NCI-H1930 (cell line): ENCODE measurements at places on chromosomes 7 and 10.

DNA sequence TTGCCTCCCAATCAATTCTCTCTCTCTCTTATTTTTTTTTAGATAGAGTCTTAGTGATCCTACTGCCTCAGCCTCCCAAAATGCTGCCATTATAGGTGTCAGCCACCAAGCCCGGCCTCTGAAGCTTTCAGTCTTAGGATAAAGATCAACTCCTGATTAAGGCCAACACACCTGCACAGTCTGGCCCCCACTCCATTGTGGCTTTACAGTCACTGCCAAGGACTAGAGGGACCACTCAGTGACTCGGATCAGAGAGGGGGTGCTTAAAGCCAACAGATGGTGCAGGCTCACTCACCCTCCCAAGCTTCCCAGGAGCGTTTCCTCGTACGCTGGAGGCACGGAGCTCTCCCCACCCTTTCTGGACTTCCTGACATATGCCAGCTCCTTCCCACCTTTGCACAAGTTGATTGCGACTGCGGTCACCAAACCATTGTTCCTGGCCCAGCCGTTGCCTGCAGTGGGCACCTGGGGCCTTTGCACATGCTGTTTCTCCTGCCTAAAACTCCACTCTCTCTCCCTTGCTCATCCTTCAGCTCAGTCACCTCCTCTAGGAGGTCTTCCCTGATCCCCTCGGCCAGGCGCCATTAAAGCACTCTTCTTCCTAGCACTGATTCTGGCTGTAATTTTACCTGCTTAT lies 1.7 kb upstream of the CDH23 start:
- DNase-seq = no peak

DNA sequence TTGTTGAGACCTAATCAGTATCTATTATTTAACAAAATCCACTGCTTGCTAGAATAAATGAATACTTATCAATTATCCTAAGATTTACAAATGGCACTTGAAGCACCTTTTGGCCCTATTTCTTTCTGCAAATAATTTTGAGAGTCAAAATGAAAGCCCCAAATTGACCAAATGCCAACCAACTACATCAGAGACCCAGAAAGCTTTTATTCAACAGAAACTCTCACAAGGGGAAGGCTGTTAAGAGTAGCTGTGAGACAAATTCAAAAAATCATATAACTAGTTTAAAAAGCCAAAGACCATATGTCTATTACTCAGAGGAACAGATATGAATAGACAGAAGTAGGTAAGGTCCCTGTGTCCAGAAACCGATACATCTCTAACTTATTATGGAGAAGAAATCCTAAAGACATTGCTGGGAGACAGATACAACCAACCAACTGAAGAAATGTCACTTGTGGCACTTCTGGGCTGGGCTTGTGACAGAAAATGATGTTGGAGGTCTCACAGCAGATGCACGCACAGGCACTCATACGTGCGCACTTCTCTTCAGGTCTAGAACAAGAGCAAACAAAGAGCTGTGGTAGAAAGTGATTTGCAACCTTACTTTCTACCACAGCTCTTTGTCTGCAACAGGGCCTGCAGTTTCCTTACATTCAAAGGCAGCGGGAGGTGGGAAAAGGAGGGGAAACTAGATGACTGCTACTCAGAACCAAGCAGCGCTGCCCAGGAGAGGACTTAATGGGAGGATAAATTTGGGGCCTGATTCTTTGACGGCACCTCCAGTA lies 58.6 kb upstream of the KCNIP2 start:
- DNase-seq = no peak

- DNase-seq = no peak
Observed at GRCh38 chr10:72096115-72097000, 8.0 kb upstream of the SPOCK2 start.

GRCh38 chr10:100006243-100006886 lies 3.4 kb downstream of the DNMBP start:
- DNase-seq = no peak

DNA sequence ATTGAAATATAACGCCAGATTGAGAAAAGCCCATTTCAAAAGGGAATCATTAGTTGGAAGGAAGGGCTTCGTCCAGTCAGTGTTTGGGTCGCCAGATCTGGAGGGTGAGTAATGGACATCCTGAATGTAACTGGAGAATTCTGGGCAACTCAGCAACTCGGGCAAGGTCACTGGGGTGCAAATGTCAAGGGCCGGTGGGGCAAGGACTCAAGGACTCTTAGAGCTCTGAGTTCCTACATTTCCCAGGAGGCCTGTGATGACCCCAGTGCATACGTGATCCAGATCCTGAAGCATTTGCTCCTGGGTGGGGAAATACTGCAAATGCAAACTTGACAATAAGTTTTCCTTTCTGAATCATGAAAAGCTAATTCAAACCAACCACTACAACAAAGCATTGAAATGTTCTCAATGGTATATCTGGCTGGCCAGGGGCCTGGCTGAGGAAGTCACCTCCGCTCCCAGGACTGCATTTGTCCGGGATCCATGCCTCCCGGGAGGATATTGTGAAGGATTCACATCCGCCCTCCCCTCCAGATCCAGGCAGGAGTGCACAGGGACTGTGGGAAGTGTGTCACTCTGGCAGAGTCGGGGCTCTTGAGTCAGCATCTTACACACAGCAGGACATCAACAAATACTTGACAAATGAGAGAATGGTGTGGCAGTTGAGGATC lies 164.0 kb downstream of the FANK1 start:
- no peak for DNase-seq

DNA sequence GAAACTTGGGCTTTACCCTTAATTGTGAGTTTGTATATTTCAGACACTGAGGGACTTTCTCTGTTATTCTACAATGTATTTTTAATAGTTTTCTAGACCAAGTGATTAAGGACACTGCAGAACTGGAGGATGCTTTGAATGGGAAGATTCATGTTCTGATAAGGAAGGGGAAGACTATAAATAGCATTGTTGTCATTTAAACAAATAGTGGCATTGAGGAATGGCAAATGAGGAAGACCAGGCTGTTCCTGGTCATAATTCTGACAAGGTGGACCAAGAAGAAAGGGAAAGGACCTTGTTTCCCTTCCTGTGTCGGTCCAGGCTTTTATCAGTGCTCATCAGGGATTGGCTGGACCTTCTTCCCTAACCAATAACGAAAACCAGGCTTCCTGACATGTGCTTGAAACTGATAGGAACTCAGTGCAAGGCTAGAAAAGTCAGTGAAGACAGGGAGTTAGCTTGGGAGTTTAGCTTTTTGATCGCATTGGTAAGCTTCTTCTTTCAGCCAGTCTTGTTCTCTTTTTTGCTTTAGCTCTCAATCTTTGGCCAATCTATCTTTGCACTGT lies 116.2 kb downstream of the ITGA8 start:
- no peak for DNase-seq

GRCh38 chr10:43931308-43931930 lies 282.7 kb upstream of the ZNF32 start:
- no peak for DNase-seq

GRCh38 chr7:127667017-127667670 lies 15.2 kb downstream of the SND1 start:
- DNase-seq = no peak

GRCh38 chr7:108012499-108013430 lies 9.8 kb upstream of the LAMB1 start:
- DNase-seq = no peak

DNA sequence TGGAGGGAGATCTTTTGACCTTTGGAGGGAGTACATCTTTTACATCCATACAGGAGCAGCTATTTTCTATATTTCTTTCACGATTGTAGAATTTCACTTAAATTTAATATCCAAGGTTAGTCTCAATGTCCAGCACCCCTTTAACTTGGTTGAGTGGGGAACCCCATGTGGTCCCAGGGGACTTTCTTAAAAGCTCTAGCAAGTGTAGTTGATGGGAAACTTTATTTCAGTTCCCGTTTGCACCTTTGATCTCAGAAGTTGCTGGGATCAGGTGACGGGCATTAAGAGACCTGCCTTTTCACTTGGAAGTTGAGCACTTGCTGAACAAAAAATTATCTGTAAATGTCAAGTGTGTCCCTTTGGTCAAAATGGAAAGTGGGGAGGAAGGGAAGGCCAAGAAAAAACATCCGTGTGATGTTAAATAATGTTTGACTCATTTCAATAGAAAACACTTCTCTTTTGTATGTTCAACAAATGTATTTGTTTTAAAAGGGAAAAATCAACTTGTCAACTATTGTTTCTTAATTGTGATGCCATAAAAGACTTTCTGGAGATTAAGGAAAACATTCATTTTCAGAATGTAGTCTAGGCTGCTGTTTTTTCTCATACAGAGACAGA lies 370.1 kb upstream of the GALNT17 start:
- no peak for DNase-seq

DNA sequence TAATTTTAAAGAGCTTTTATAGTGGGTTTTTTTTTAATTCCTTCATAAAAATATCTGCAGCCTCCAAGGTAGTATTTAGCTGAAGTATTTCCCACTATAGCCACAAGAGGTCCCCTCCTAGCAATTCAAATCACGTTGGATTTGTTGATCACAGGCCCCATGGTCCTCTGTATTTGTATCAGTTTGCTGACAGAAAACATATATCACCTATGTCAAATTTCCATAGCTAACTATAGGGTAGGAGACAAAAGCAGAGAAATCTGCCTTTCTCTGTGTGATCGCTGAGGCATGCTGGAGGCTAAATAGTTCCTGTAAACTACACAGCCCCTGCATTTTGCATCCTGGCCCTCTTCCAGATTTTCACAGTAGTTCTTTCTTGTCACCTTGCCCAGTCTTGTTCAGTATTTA lies 1.7 kb upstream of the CTNNA3 start:
- no peak for DNase-seq

DNA sequence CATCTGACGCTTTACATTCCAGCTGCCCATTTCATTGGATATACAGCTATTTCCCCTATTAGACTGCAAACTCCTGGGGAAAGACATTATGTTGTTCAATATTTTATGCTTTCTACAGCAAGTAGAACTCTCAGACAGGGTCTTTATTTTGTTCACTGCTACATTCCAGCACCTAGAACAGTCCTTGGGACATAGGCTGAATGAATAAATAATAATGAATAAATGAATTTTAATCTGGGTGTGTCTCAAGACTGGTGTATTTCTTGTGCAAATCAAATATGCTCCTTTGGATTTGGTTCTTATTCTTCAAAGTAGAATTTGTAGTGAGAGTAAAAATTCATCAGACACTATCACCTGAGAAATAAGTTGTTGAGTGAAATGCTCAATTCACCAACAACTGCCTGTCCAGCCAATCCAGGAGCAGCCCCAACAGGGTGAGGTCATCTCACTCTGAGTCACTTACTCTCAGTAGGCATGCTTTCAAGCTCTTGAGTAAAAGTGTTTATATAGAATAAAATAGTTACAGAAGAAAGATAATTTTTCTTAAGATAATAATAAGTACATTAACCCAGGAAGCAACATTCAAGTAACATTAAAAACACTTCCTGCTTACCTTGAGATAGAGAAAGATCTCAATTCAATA lies 287.5 kb upstream of the NPVF start:
- DNase-seq = no peak

DNA sequence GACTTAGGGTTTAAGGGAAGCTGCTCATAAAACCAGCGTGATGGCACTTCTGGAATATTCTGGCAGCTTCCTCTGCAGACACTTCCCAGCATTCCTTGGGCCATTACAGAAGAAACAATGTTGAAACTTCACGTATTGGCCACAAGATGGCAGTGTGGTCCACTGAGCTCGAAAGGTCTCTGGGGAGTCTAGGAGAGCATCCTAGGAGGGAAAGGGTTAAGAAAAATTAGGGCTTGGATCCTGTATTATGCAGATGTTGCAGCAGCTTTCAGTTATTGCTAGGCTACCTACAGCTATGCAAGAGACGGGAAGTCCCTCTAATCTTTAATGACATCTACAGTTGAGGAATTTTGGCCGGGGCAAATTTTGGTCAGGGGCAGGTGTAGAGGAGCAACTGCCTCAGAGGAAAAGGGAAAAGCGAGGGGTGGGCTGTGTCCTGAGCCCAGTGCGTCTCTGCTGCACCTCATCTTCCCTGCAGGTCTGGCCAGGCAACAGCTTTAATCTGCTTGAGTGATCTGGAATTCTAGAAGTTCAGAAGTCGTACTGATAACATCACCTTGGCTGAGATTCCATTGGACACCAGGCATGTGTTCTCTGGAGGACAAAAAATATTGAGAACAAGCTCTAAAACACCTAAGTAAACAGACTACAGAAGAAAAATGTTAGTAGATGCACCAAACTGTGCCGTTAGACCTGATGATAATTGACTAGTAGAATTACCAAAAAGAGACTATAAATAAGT lies 220.8 kb upstream of the PRSS58 start:
- peak; percentile 66 for DNase-seq

- DNase-seq = no peak
Observed at GRCh38 chr10:14240253-14241189, 90.2 kb downstream of the FRMD4A start.

- no peak for DNase-seq
Observed at GRCh38 chr7:155295511-155295910, 2.2 kb upstream of the INSIG1 start.

DNA sequence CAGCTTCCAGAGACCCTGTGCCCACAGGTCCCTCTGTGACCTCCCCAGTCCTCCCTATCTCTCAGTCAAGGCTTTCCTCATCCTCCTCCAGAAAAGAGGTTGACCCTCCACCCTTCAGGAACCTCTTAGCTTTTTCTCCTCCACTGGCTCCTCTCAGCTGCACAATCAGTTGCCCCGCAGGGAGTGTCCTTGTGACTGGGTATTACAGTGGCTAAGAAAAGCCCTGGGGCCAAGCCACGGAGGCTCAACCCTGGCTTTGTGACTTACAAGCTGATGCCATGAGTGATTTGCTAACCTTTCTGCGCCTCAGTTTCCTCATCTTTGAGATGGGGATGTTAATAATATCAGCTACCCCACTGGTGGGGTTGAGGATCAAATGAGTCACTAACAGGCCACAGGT lies 66.4 kb upstream of the ZMIZ1 start:
- no peak for DNase-seq

- DNase-seq = no peak
Observed at GRCh38 chr10:43884501-43885105, 235.9 kb upstream of the ZNF32 start.

GRCh38 chr10:97182288-97182990 lies 3.3 kb downstream of the SLIT1 start:
- no peak for DNase-seq

DNA sequence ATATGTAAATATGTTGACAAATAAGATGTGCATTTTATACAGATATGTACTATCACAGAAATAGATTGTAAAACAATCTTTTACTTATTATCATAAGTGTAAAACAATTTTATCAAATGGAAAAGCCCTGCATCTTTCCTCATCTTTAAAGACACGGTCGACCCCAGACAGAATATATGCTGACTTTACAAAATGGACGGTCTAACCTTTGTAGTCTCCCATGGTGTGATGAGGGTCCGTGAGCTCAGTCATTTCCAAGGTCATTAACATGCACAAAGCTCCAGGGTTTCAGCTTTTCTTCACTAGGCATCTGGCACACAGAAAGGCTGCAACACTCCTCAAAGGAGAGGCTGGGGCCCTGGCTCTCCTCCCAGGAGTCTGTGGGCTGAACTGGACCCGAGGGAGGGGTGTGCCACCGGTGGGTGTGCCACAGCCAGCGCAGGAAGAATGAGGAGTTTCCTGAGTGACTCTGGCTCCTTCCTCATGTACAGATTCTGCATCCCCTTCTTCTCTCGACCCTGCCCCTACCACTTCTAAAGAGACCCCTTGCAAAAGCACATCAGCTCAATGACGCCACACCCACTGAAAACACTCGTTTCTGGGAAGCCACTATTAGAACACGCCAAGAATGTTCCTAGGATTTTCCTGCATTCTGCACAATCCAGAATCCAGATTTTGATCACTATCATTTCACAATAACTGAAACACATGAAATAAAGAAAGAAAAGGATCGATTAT lies 26.2 kb upstream of the ABLIM1 start:
- DNase-seq = no peak
